ENCODE measurements at places on chromosomes 7 and 10. TPM values are rescaled to one million over a fixed set of nuclear protein-coding genes. Genes with fewer than 3 reads are reported as not detected.

Gene PAPSS2
- 23.2 TPM for total RNA-seq

DNA sequence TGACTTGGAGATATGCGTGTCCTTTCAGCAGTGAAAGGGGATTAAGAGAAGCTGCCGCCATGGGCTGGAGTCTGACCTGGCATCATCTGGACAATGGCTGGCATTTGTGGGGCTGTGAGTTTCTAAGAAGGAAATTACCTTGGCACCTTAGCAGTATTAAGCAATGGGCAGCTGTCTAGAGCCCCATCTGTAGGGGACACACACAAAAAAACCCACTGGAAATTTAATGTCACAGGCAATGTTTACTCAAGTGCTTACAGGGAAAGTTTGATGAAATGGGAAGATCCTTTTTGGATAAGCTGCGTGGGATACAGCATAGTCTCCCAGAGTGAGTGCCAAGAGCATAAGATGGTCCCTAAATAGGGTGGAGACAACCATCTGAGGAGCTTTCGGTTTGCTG is 25.0 kb downstream of the ADRA2A start:
- no peak for DNase-seq

DNA sequence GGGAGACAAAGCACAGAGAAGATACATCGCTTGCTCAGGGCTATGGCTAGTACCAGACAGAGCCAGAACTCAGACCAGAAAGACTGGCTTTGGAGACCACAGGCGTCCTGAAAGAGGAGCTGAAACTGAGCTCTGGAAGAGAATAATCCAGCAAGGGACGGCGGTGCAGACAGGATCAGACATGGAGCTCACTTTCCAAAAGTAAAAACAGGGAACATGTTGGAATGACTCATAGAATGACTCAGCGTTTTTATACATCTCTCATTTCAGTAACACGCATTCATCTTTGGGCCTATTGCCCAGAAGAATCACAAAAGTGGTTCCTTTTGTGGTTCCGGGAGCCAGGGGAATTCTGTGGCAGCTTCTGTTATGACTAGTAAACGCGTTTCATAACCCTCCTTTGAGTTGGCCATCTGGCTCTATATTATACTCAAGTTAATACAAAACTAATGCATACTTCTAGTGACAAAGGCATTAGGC is 37.2 kb downstream of the PLEKHS1 start:
- peak; percentile 14 for DNase-seq

DNA sequence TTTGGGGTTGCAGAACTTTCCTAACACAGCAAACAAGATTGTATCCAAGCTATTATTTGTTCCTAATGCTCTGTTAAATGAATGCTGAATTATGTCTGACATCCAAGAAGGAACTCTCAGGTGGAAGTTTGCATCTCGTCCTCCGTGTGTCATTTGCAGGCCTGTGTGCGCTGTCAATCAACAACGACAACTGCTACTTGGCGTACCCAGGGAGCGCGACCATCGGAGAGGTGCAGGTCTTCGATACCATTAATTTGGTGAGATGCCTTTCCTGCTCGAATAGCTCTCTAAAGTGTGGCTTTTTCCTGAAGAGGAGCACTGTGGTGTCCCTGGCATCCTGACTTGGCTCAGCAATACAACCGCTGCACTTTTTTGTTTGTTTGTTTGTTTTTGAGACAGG is 26.9 kb downstream of the WIPI2 start:
- DNase-seq, result no peak

Gene GSTO1
- 96.1 TPM for total RNA-seq

DNA sequence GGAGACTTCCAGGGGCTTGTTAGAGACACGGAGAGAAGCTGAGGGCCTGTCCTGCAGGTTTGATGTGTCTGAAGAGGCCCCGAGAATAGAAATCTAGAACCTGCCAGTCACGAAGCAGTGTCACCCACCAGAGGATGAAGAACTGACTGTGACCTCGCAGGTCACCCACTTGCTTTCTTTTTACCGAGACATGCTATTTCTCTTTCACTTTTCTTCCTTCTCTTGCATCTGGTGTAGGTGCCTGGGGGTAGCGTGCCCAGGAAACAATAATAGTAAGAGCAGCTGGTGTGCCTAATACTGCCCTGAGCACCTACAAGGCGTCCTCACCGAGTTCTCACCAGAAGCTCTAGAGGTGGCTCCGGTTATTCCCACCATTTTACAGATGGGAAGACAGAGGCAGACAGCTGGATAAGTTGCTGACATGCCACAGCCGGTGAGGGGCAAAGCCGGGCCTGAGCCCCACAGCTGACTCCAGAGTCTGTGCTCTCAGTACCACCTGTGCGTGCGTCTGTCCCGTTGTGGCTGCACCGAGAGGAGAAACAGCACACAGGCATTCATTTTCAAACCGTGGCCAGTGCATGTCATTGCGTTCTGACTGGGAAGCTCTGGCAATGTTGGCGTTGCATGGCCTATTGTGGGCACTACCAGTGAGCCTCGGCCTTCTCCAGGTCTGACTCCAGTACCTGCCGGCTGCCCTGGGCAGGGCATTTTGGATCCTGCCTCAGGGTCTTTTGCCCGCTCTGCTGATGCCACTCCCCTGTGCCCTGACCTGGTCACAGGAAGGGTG is 7.8 kb downstream of the CHST3 start:
- no peak for DNase-seq

DNA sequence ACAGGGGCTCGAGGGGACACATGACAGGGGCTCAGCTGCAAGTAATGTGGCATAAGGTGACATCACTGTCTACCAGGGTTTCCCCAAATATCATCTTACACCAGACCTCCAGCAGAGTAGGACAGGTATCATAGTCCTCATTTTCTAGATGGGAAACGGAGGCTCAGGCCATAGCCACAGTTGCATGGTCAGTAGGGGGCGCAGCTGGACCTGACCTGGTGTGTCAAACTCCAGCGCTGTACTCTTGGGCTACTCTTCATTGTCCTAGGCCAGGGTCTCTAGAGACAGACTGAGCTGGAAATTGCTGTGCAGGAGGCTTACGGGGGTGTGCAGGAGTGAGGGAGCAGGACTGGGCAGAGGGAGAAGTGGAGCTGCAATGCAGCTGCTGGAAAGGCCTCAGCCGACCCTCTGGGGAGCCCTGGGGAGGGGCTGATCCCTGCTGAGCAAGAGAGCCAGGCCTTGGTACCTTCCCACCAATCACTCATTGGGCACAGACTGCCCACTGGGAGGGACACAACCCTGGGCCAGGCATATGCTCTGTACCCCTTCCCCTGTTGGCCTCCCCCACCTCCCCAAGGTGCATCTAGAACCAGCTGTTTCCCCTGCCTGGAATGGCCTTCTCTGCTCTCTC is 89.9 kb downstream of the CDH23 start:
- DNase-seq, result peak; percentile 61

DNA sequence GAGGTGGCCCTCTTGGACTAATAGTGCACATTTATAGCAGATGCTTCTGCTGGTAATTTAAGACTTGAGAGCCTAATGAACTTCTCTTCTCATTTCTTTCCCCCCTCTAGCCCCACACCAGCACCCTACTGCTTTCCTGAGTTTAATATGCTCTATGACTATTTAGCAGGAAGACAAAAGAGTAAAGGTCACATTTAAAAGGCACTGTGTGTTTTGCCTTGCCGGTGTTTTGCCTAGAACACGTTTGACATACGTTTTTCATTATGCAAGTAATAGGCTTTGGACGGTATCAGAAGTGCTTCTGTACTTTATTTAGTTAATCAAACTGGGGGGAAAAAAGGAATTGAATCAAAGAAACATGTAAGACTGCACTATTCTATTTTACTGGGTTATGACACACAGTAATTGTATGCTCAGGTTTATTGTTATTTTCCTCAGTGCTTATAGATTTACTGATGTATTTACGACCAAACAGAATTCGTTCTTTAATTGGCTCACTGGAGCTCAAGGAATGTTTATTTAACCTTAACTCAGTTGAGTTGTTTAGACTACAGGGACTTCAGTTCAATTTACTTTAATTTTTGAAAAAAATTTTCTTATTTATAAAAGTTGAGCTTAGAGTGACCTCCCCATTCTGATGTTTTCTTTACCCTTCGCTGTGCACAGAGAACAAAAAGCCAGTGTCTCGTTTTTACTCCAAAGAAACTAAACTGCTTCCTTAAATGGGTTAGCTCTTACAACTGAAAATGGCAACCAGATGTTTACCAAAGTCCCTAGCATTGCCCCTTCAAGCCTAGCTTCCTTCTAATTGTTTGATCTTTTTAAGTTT is 35.4 kb downstream of the CPED1 start:
- no peak for DNase-seq

Gene PNLIPRP2
- not detected for total RNA-seq

Gene TUBB8
- not detected for total RNA-seq

DNA sequence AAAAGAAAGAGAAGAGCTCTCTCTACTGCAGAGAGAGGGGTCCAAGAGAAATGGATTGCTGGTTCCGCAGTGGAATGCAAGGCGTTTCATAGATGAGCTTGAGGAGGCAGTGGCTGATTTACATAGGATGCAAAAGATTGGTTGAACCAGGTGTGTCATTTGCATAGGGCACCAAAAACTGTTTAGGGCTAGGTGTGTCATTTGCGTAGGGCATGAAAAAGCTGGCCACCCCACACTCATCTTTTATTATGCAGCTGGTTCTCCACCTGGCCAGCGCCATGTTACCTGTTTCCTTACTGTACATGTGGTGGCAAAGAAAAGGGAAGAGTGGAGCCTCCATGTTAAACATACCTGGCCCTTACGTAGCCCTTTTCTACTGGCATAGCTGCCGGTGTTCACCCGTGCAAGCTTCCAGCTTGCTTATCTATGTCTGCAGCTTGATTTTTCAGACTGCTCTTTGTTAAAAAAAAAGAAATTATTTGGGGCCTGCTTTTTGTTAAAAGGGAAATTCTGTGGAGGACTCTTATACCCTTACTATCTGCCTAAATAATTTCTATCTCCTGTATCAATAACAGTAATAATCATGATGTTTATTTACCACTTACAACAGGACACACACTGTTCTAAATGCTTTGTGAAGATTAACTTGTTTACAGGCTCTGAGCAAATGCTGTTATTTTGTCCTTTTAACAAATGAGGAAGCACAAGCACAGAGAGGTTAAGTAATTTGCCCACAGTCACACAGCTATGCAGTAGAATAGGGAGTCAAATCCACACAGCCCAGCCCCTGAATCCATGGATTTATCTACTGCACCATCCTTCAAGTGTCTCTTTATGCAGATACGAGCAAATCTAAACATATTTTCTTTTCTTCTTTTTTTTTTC is 33.3 kb downstream of the CASP7 start:
- no peak for DNase-seq

- DNase-seq, result no peak
These were observed 28.2 kb downstream of the ZNF25 start for GRCh38 chr10:37948210-37948609.

- DNase-seq, result no peak
These were observed 46.5 kb downstream of the CTBP2 start for GRCh38 chr10:125113691-125114371.

- no peak for DNase-seq
These were observed 69.7 kb downstream of the VCL start for GRCh38 chr10:74067373-74068352.

Gene ANKRD7
- total RNA-seq, result not detected

Gene SMKR1
- total RNA-seq, result 3.5 TPM

Gene KDM7A
- 1.2 TPM for total RNA-seq

Gene MMP21
- not detected for total RNA-seq

Gene DOCK4
- total RNA-seq, result 3.2 TPM

DNA sequence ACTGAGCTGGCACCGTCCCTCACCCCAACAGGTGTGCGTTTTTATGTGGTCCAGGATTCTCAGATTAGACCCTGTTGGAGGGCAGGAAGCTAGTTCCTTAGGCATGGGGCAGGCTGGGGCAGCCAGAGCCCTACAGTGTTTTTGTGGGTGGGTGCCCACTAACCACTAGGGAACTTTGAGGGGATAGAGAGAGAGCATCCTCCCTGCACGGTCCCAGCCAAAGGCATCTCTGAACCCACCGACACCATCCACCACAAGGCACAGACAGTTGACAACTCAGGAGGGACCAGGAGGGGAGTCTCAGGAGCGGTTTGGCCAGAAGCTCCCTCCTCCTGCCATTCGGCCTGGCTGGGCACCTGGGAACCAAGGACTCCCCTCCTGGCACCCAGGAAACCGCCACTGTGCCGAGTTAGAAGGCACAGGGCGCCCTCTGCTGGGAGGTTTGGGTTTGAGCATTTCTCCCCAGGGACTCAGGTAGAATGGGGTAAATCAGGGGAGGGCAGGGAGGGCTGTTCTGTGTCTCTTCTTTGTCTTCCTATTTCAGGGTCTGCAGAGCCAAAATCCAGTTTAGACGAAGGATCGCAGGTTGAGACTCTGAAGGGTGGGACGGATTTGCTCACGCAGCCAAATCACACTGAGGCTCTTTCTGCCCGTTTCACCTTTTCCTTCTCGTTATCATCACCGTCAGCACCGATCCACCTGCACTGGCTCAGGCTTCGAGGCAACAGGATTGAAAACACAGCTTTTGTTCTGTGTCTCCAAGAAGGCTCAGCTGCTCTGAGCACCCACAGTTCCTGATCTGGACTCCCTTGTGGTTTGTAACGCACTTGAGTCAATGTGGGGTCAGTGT is 84.8 kb upstream of the COL13A1 start:
- DNase-seq, result peak; percentile 83

GRCh38 chr10:30977385-30977784 is 54.3 kb downstream of the ZNF438 start:
- DNase-seq, result no peak

Gene CDK14
- total RNA-seq, result 0.61 TPM

GRCh38 chr7:95478272-95479037 is 7.3 kb upstream of the ASB4 start:
- peak; percentile 68 for DNase-seq

DNA sequence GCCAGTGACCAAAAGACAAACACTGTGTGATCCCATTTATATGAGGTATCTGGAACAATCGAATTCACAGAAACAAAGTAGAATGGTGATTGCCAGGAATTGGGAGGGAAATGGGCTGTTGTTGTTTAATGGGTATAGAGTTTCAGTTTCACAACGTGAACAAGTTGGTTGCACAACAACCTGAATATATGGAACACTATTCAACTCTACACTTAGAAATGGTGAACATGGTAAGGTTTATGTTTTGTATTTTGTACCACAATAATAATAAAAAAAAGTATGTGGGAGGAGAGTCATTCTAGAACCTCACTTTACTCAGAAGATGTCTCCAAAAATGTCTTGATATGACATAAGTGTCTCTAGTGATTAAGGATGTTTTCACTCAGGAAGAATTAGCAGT is 85.2 kb upstream of the SGCE start:
- DNase-seq, result no peak

DNA sequence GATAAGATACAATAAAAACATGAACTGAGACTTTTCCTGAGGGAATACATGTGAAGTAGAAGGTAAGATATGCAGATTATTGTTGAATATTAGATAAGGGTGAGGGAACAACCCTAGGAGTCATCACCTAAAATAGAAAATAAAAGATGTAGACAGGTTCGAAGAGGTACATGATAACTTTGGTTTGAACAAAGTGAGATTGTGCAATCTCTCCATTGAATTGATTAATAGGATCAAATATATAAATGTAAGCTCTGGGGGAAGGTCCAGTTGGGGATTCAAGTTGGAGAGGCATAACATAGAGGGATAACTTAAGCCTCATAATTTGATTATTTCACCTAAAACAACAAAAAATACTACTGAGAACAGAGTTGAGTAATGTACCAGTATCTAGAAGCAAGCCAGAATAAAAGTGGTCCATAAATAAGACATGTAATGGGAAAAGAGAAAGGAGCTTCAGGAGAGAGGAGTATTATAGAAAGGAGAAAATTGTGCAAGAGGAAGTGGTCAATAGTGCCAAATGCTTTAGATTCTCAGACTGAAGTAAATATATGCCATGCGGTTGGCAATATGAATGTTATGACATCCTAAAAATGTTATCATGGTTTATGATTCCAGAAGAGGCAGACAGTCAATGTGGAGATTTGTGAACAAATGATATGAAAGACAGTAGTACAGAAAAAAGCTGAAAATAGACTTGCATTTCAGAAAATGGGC is 282.3 kb upstream of the CHRM2 start:
- DNase-seq, result no peak

Measured in HT-29 (cell line).